ENCODE measurements at places on chromosomes 13 and 19. TPM values are rescaled to one million over a fixed set of nuclear protein-coding genes. Genes with fewer than 3 reads are reported as not detected.

The CEACAM16 gene
- total RNA-seq = not detected

The KIR2DL4 gene
- not detected for total RNA-seq

The IL17D gene
- 0.76 TPM for total RNA-seq

The FCER2 gene
- 0.65 TPM for total RNA-seq

The THSD1 gene
- 0.54 TPM for total RNA-seq

The APLP1 gene
- total RNA-seq = 2.3 TPM

The CBLC gene
- not detected for total RNA-seq
